ENCODE measurements at places on chromosomes 16 and 17.
A peak's percentile ranks its signal among the peaks of the same experiment; 100 is the strongest.

GRCh38 chr17:2204393-2204792 lies 99.2 kb downstream of the SMG6 start:
- H3K4me3 ChIP-seq, result no peak overlapping the region
- peaks cover 15% of the 10 kb centered on the region for H3K36me3 ChIP-seq
- no peak overlapping the region for H3K27ac ChIP-seq
- no peaks in the 10 kb centered on the region for H3K27me3 ChIP-seq
- DNase-seq, result no peak
- peaks cover 44% of the 10 kb centered on the region for H3K4me1 ChIP-seq

- H3K4me1 ChIP-seq, result no peaks in the 10 kb centered on the region
- no peaks in the 10 kb centered on the region for H3K27me3 ChIP-seq
- no peak overlapping the region for H3K4me3 ChIP-seq
- H3K27ac ChIP-seq, result no peak overlapping the region
- no peak for DNase-seq
Measured at GRCh38 chr16:65312071-65312470, 190.2 kb upstream of the CDH11 start.

- no peaks in the 10 kb centered on the region for H3K27me3 ChIP-seq
- H3K4me1 ChIP-seq, result peaks cover 9% of the 10 kb centered on the region
- DNase-seq, result peak; percentile 84
- peak within 1 kb of the TSS; percentile 95 for H3K4me3 ChIP-seq
- peaks cover 10% of the 10 kb centered on the region for H3K36me3 ChIP-seq
Measured at GRCh38 chr16:527015-527903, at the start of gene CAPN15. TSS of gene CAPN15 (plus strand) at chr16:527712. CDS start at chr16:546839, 19,127 bp downstream.

DNA sequence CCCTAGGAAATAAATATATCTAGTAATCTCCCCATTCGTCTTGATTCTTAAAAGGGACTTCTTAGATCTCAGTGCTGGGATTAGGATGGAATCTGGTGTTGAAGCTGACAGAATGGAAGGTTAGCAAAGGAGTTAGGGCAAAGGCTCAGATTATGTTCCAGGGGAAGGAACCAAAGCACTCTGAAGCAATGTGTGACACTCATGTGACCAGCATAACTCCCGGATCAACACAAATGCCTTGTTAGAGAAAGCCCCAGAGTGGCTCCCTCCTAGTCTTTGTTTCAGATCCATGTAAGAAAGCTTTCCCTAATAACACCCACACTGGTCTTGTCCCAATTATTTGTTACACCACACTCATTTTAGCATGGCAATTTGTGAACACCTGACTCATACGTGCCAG lies 62.6 kb upstream of the ERN1 start:
- DNase-seq, result no peak
- H3K4me1 ChIP-seq, result peaks cover 7% of the 10 kb centered on the region
- H3K27ac ChIP-seq, result no peak overlapping the region
- peaks cover 10% of the 10 kb centered on the region for H3K36me3 ChIP-seq
- H3K4me3 ChIP-seq, result no peak overlapping the region
- no peaks in the 10 kb centered on the region for H3K27me3 ChIP-seq

DNA sequence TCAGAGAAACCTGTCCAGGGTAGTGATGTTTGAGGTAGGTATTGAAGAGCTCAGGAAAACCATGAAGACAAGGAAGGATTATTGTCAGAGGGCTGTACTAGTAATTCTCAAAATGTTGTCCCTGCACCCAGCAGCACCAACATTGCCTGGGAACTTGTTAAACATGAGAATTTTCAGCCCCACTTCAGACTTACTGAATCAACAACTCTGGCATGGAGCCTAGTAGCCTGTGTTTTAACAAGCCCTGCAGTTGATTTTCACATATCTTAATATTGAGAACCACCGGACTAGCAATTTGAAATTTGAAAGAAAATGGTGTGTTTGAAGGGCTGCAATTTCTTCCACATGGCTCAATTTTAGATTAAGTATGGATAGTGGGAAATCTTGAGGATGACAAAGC lies 2.8 kb upstream of the KIF2B start:
- H3K4me3 ChIP-seq, result no peak overlapping the region
- no peaks in the 10 kb centered on the region for H3K27me3 ChIP-seq
- DNase-seq, result no peak
- no peak overlapping the region for H3K27ac ChIP-seq

- H3K27me3 ChIP-seq, result peaks cover 5% of the 10 kb centered on the region
- H3K4me1 ChIP-seq, result no peaks in the 10 kb centered on the region
- DNase-seq, result no peak
Measured at GRCh38 chr17:8728251-8728938, 16.2 kb downstream of the CCDC42 start.

DNA sequence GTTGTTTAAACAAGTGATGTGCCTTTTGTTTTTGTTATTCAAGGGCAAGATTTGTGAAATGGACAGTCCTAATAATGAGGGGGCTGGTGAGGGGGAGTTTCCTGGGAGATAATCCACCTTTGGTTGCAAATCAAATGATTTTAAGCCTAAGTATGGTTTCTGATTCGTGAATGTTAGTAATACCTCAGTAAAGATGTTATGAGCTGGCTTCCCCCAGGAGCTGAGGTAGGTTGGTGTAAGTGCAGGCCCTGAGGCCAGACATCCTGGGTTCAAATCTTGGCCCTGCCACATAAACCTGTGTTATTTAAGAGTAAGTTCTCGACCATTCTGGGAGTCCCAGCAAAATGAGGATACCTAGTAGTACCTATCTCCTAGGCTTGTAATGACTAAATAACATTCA lies 1.5 kb downstream of the SNX29 start:
- peaks cover 30% of the 10 kb centered on the region for H3K4me1 ChIP-seq
- no peak for DNase-seq
- H3K27me3 ChIP-seq, result peaks cover 2% of the 10 kb centered on the region
- peaks cover 5% of the 10 kb centered on the region for H3K36me3 ChIP-seq
